Large intestine (tissue), 12 donors: ENCODE measurements at places on chromosomes 12 and 14. TPM values are rescaled to one million over a fixed set of nuclear protein-coding genes. Genes with fewer than 3 reads are reported as not detected.
A peak's percentile ranks its signal among the peaks of the same experiment; 100 is the strongest.

DNA sequence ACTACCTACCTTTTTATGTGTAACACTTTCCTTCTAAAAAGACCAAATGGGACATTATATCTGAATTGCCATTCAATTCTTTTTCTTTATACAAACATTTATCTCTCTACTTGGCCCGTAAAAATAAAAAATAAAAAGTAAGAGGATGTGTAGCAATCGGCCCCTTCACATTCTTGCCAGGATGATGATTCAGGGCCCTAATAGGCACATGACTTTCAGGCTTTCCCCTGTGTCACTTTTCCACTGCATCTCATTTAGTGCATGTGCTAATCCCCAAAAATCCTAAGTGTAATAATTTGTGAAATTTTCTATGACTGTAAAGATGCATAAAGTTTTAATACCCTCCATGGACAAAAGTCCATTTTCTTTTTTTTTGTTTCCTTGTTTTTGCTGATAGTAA lies 23.0 kb upstream of the ATP2B1 start:
- no peak for DNase-seq

DNA sequence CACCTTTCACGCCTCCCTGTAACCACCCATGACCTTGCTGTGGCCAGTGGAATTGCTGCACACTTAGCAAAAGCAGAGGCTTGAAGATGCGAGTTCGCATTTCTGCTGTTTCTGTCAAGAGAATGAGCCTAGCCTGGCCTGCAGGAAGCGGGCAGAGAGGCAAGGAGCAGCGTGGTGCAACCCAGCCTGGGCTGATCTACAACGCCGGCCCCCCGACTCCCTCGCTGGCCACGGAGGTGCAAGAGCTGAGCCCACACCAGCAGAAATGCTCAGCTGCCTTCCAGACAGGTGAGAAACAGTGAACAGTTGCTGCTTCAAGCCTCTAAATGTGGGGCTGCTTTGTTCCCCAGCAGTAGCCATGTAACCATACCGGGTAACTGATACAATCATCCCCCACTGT lies 116.4 kb downstream of the NCOR2 start:
- DNase-seq, result no peak

DNA sequence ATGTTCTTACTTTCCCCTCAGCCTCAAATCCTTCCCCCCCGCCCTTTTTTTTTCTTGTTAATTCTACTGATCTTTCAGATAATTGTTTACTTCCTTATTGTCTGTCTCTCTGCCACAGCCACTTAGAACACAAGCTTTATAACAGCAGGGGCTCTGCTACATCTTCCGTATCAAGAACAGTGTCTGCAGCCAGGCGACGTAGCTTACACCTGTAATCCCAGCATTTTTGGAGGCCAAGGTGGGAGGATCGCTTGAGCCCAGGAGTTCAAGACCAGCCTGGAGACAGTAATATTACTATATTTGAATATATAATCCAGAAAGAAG lies 5.4 kb downstream of the SOS2 start:
- no peak for DNase-seq

GRCh38 chr14:64574371-64575107 lies 24.8 kb downstream of the PPP1R36 start:
- DNase-seq, result no peak

- DNase-seq, result peak; percentile 81
These were observed 52.9 kb downstream of the ANO6 start for GRCh38 chr12:45268672-45269411.

ADAM21 gene
- 0.09 TPM for polyA plus RNA-seq

ZFYVE1 gene
- 14.2 TPM for polyA plus RNA-seq

APOF gene
- 0.06 TPM for polyA plus RNA-seq

LHX5 gene
- not detected for polyA plus RNA-seq

DYNC1H1 gene
- polyA plus RNA-seq, result 259 TPM

SHMT2 gene
- 66.3 TPM for polyA plus RNA-seq

MIP gene
- 0.24 TPM for polyA plus RNA-seq
